AG08395 (cell line): ENCODE measurements at places on chromosomes 6 and 20.
A peak's percentile ranks its signal among the peaks of the same experiment; 100 is the strongest.

DNA sequence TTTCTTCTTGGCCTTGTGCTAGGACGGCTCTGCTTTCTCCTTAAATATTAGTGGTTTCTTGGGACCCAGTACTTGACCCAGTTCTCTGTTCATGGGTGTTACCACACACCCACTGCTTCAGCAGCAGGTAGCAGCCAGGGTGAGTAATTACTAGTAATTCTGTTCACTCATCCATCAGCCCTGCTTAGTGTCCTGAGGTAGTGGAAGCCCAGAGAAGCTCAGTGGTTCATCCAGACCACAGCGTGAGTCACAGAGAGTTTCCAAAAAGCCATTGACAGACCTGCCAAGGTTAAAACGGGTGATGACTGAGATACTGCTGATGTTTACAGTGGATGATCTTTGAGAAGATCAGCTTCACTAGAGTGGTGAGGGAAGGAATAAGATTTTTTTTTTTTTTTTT lies 51.7 kb upstream of the HINT3 start:
- DNase-seq, result peak; percentile 50

GRCh38 chr20:39773380-39774000 lies 811.3 kb downstream of the DHX35 start:
- DNase-seq, result no peak

DNA sequence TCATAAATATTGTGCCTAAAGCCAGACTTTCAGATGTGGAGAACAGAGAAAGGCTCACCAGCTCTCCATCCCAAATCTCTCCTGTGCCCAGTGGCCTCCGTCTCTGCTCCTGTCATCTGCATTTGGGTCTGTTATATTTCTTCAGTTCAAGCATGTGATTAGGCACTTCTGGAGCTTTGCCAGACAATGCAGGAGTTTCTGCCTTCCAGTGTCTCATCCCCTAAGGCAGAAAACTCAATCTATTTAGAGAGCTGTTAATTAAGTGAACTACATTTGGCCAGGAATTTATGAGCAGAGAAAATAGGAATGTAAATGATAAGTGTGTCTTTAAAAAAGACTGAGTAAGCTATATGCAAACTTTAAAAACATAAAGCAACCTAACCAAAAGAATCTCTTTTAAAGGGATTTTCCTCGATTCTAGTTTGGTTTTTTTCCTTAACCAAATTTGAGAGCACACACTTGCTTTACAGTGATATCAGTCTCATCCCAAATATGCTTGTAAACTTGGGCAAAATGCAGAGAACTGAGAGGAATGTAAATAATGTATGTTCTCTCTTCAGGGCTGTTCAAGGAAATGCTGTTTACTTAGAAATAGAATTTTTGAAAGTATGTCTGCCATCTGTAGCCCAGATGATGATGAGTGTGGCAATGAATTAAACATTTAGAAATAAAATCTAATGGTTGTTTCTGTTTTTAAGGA lies 113.9 kb downstream of the ELOVL4 start:
- no peak for DNase-seq

DNA sequence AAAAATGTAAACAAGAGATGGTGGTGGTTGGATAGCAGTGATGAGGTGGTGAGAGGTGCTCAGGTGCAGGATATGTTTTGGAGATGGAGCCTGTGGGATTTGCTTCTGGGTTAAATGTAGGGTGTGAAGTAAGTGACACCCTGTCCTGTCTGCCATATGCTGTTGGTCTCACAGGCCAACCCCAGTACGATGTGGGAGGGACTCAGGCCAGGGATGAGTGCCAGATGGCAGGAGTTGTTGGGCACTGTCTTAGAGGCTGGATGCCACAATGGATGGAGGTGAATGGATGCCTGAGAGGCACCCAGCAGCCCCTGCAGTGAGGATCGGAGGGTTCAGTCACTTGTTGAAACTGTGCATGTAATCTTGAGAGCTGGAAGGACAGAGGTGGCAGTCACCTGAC lies 259.3 kb downstream of the NRN1 start:
- no peak for DNase-seq

GRCh38 chr6:142857233-142857761 lies 87.7 kb downstream of the HIVEP2 start:
- DNase-seq, result no peak

DNA sequence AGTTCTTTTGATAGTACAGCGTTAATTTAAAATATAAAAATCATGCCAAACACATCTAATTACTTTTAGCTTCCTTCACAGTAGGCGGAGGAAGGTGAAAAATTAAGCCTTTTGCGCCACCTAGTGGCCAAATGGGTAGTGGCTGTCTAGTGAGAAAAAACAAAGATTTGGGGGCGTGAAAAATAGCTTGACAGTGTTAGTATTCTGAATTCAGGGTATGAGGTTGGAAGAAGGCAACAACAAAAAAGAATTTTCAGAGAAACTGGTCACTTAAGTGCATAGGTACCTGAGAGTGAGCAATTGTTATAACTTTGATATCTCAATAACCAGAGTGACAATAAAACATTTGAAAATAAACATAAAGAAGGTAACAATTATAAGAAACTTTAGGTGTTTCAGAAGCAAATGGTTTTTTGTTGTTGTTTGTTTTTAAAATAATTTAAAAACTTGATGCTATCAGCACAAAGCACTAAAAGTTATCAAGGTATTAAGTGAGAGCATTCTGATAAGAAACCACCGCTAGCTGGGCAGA lies 14.3 kb downstream of the PSMB9 start:
- DNase-seq, result peak; percentile 70

DNA sequence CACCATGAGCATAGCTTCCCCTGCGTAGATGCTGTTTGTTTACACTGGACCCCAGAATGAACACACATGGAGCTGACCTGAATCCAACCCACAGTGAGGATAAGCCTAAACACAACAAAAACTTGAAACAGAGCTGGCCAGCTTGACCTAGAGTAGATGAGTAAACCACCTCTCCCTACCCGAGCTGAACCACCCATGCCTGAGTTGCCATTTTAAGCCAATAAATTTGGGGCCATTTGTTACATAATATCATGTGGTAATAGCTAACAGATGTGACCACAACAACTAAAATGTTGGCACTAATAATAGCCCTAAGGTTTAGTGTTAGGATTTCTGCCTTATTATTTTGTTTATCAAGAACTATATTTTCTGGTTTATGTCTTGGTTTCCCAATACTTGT lies 103.2 kb upstream of the GRIK2 start:
- DNase-seq, result peak; percentile 62

DNA sequence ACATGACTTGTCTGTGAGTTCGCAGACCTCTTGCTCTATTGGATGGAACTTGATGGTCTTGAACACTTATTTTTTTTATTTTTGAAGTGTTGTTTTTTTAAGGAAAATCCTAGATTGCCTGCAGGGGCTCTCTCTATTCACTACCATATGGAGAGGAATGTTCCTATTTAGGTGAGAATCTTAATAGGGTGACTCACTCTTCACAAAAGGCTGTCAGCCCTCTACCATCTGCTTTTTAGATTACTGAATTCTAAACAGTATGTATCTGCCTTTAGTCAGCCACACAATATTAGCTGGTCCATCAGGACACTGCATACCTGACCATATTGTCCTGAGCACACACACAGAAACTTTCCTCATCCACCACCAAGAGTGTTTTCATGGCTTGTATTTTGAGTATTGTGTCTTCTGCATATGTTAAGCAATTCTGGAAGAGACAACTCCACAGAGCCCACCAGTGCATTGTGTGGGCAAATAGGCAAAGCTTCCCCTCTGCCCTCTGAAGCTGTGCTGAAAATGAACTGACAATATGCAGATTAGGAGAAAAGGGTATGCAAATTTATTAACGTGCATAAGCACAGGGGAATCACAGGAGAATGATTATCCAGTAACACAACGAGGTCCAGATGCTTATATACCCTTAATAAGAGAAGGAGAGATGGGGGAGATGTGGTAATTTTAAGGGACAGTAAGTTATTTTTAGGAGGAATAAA lies 6.6 kb upstream of the BTBD9 start:
- no peak for DNase-seq

- no peak for DNase-seq
Measured at GRCh38 chr6:72410769-72411168, 211.1 kb upstream of the KCNQ5 start.
